ENCODE measurements at places on chromosomes 3 and 15. TPM values are rescaled to one million over a fixed set of nuclear protein-coding genes. Genes with fewer than 3 reads are reported as not detected.

The UBE2E1 gene
- total RNA-seq = 103 TPM

The TMEM212 gene
- total RNA-seq = not detected

The MCTP2 gene
- total RNA-seq = 3.3 TPM

The PYGO1 gene
- 22.2 TPM for total RNA-seq

The C3orf62 gene
- 4.4 TPM for total RNA-seq

The TTC21A gene
- 0.54 TPM for total RNA-seq

The GOLGA8T gene
- total RNA-seq = not detected

The CELSR3 gene
- total RNA-seq = 0.40 TPM

The KLHL40 gene
- total RNA-seq = not detected

The GAP43 gene
- total RNA-seq = 2.1 TPM

The CFAP161 gene
- total RNA-seq = 0.40 TPM

The FAM107A gene
- 75.3 TPM for total RNA-seq

The TM4SF18 gene
- total RNA-seq = 1.7 TPM

The GATM gene
- 21.0 TPM for total RNA-seq

The CLDN18 gene
- not detected for total RNA-seq

The RPL32 gene
- 679 TPM for total RNA-seq

The ITGB5 gene
- total RNA-seq = 137 TPM

The RTP4 gene
- total RNA-seq = 1.2 TPM

The NFKBIZ gene
- total RNA-seq = 87.0 TPM

The RHCG gene
- total RNA-seq = 140 TPM

The IL20RB gene
- 0.81 TPM for total RNA-seq

The PLA1A gene
- total RNA-seq = 1.8 TPM

The ERICH6 gene
- total RNA-seq = not detected

The TUSC7 gene
- not detected for total RNA-seq

The GABRB3 gene
- 4.3 TPM for total RNA-seq

The PAK6 gene
- total RNA-seq = 0.94 TPM

All from gastroesophageal sphincter (tissue), 4 donors.